ENCODE measurements at places on chromosomes 6 and 20.

GRCh38 chr20:58650181-58650775 is 805 bp upstream of the STX16 start:
- DNase-seq, result peak; percentile 47

GRCh38 chr6:42226645-42227143 is 9.0 kb upstream of the MRPS10 start:
- no peak for DNase-seq

GRCh38 chr20:8018958-8019245 is 659 bp downstream of the TMX4 start:
- peak; percentile 52 for DNase-seq

GRCh38 chr6:162450358-162450757 is 277.2 kb downstream of the PRKN start:
- no peak for DNase-seq

DNA sequence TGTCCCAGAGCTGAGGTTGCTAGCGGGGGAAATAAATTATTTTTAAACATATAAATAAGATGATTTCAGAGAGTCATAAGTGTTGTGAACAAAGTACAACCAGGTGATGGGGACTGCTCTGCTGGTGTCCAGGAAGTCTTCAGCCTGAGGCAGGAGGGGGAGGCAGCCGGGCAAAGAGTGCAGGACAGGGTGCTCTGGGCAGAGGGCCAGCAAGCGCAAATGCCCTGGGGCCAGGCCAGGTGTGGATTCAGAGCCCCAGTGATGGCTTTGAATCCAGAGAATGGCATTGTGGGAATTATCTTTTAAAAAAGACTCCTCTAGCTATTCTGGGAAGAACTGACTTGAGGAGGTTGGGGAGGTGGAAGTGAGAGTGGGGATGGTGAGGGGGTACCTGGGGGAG is 1.6 kb downstream of the CLPSL1 start:
- no peak for DNase-seq

DNA sequence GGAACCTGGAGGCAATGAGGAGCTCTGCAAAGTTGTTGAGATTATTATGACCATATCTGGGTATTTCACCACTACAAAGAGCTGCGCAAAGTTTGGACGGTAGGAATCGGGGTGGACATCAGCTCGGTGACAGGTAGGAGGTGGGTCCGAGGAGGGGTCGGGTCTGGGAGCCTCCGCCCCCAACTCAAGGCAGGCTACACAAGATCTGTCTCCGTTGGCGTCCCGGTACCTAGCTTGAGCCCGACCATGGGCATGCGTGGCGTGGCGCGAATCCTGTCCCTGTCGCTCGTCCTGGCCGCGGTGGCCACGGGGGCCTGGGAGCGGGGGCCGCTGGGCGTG is 40.2 kb upstream of the ZNFX1 start:
- DNase-seq, result no peak

- DNase-seq, result no peak
These were observed 142.6 kb upstream of the PRDM1 start for GRCh38 chr6:105943514-105943913.

DNA sequence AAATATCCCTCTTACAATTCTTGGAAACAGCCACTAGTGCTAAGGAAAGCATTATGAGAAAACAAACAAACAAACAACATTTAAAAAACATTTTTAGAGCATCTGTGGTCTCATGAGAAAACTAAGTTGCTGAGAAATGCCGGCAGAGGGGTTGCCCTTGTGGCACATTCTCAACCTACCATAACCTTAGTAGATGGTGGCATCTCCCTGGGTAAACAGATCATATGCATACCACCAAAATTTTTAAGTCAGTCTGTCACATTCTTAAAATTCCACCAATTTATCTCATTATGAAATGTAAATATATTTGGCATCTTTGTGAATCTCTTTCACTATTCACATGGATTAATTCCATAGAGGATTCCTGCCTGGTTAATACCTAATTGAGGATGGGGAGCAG is 575.7 kb upstream of the MARCKS start:
- no peak for DNase-seq

- no peak for DNase-seq
These were observed 788 bp downstream of the TRIM40 start for GRCh38 chr6:30136570-30137286.

DNA sequence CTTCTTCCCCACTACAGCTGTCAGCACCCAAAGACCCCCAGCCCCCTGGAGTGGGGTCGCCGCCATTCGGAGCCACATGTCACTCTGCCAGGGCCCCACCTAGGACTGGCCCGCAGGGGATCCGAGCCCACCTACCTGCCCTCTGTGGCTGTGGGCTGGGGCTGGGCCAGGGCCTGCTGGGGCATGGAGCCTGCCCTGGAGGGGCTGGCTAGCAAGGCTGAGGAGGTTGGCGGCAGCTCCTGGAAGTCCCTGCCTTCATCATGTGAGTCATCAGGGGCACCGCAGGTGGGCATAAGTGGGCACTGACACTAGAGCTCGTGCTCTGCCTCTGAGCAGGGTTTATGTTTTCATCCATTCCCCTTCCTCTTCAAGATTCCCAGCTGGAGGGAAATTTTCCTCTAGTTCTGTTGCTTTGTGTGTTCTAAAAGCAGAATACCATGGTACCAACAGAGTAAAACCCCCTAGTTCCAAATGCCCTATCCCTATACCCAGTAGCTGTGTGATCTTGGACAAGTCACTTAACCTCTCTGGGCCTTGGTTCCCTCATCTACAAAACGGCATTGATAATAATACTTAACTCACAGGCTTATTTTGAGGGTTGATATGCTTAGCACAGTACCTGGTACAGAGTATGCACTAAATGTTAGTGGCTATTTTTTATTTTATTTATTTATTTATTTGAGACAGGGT is 8.7 kb upstream of the FANCE start:
- no peak for DNase-seq

DNA sequence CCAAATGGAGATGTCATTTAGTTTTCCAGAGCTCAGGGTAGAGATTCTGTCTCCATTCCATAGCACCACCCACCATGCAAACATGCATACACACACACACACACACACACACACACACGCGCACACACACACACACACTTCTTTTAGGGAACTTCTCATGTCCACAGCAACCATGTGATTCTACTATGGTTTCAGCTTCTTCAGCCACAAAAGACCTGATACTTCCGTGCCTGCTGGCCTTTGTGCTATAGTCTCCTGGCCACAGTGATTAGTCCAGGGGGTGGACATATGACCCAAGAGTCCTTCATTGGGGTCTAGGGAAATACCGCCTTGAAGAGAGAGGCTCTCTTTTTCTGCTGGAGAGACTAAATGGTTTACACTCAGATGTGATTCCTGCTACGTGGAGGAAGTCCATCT is 53.5 kb downstream of the CARMIL1 start:
- DNase-seq, result no peak

DNA sequence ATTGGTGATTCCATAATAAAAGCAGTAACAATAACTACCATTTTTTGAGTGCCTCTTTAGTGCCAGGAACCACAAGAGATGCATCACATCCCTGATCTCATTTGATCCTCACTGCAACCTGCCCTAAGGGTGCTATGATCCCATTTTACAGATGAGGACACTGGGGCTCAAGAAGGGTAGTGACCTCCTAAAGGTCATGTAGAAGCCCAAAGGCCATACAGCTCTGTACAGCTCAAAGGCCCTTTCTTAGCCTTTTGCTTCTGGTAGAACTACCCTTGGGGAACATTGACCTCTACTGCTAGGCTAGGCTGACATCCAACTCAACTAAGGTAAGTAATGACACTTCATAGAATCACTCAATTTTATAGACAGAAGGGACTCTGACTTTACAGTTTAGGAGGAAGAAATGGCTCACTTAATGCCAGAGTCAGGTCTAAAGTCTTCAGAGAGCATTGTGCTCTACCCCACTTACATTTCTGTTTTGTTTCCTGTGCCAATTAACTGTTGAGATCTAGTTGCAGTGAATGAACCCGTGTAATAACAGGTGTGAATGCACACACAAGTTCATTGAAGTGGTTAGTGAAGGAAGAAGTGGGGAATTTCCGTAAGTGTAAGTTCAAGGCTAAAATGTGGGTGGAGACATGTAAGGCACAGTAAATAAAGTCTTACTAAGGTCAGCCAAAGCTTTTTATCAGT is 10.7 kb downstream of the SLC9A8 start:
- DNase-seq, result no peak

DNA sequence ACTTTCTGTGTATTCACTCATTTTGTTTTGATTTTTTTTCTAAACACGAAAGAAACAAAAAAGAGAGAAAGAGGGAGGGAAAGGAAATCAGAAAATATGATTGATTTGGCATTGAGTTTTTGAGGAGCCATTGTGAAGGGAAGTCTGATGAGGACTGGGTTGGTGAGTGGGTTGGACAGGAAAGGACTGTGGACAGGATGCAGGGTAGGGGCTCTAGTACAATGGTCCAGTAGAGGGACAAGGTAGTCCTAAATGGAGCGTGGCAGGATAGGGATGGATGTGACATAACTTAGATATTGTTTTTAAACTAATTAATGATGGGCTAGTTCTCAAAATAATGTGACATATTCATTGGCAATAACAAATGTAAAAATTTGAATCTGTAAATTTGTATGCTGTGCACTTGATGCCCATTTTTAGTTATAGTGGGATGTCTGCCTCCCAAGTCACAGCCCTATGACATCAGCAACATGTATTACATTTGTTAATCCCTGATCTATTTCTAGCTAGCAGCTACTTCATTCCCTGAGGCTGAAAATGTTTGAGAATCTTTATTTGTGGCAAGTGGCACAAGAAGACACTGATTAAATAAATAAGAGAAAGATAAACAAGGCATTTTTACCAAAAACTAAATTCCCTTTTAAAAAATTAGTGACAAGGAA is 64.0 kb upstream of the ASF1A start:
- DNase-seq, result no peak

GRCh38 chr6:162670345-162670744 is 57.2 kb downstream of the PRKN start:
- DNase-seq, result no peak

DNA sequence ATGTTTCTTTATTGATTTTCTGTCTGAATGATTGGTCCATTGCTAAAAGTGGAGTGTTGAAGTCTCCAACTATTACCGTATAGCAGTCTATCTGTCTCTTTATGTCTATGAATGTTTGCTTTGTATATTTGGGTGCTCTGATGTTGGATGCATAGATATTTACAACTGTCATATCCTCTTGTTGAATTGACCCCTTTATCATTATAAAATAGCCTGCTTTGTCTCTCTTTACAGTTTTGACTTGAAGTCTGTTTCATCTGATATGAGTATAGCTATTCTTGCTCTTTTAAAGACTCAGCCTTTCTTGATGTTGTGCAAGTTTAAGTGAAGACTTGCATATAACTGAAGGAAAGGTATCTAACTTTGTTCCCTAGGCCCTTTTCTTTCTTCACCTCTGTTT is 173.8 kb upstream of the RAB32 start:
- no peak for DNase-seq

- no peak for DNase-seq
These were observed 2.2 kb upstream of the OLIG3 start for GRCh38 chr6:137496368-137496767.

Data from activated CD4-positive, alpha-beta T cell treated with anti-CD3 and anti-CD28 coated beads, Interleukin-2, amount 50 U/mL, for 1 hour (primary cell).